ENCODE measurements at places on chromosomes 3 and 15.

DNA sequence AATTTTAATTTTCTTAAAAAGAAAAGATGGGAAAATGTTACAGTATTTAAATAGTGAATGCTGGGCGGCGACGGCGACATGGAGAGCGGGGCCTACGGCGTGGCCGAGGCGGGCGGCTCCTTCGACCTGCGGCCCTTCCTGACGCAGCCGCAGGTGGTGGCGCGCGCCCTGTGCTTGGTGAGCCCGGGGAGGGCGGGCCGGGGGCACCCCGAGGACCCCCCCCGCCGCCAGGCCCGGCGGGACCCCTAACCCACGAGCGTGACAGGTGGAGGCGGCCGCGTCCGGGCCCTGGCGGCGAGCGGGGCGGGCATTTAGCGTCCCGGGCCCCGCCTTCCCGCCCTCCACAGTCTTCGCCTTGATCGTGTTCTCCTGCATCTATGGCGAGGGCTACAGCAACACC is 38.4 kb upstream of the GOLGA8J start:
- no peaks in the 10 kb centered on the region for H3K27me3 ChIP-seq
- no peak overlapping the region for H3K4me3 ChIP-seq
- H3K36me3 ChIP-seq: no peaks in the 10 kb centered on the region
- no peak overlapping the region for H3K27ac ChIP-seq
- no peak for DNase-seq

DNA sequence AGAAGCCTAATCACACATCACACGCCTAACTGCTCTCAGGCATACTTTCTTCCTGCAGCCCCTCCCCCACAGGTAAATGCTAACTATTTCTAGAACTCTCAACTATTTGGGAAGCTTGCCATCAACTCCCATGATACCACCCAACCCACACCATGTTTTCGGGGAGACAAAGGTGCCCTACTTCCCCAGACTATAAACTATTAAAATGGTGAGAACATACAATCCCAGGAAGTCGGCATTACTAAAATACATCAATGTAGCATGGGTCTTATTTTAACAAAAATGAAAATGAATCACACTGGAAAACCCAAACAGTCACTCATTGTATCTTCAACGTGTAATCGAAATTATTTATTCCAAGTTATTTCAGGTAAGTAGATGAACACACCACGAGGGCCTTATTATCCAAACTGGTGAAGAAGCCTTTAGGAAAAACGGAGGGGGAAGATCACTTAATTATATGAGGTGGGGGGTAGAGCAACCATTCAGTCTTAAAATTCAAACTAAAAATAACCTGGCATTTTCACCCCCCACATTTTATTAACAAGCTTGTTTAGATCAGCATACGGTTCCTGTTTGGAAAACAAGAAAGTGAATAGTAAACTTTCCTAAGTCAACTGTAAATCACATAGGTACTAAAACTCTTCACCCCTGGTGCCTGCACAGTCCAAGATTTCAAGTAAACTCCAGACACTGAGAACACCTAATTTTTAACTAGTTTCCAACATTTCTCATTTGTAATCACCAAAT is 1.9 kb downstream of the TBL1XR1 start:
- no peaks in the 10 kb centered on the region for H3K27me3 ChIP-seq
- H3K4me3 ChIP-seq: peak overlapping the region; percentile 93
- peaks cover 37% of the 10 kb centered on the region for H3K4me1 ChIP-seq
- H3K36me3 ChIP-seq: no peaks in the 10 kb centered on the region

DNA sequence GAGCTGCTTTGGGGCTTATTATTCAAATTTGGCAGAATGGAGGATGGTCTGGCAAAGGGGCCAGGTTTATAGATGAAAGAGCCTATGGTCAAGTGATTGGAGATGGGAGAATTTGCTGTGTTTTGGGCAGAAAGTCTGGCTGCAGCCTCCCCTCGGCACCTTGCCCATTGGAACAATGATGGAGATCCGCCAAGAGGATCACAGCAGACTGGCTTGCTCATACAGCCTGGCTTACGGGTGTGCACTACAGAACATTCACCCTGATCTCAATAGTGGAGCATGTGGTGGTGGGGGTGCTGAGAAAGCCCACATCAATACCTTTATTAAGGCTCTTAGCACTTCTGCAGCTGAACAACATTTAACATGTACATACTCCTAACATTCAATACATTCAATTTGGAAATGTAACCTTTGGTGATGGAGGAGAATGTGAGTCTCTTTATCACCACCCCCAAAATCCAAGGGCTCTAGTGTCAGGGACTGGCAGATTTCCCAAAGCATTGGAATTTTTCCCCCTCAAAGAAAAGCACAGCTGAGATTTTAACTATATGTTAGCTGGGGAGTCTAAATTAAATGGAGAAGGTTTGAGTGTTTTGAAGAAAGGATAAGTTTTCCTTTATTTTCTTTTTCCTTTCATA is 118.4 kb upstream of the TMC3 start:
- H3K27ac ChIP-seq: no peak overlapping the region
- H3K4me1 ChIP-seq: no peaks in the 10 kb centered on the region
- H3K36me3 ChIP-seq: no peaks in the 10 kb centered on the region
- H3K4me3 ChIP-seq: no peak overlapping the region
- no peak for DNase-seq

- H3K27me3 ChIP-seq: no peaks in the 10 kb centered on the region
- no peak for DNase-seq
- no peak overlapping the region for H3K27ac ChIP-seq
- H3K4me3 ChIP-seq: peak overlapping the region; percentile 57
- H3K4me1 ChIP-seq: peaks cover 20% of the 10 kb centered on the region
Measured at GRCh38 chr3:49554633-49555265, 472 bp downstream of the BSN start.
